ENCODE measurements at places on chromosomes 7 and 10. TPM values are rescaled to one million over a fixed set of nuclear protein-coding genes. Genes with fewer than 3 reads are reported as not detected.
A peak's percentile ranks its signal among the peaks of the same experiment; 100 is the strongest.

- no peak for DNase-seq
- H3K27ac ChIP-seq: no peak overlapping the region
- peak overlapping the region; percentile 78 for H3K4me3 ChIP-seq
- no peaks in the 10 kb centered on the region for H3K36me3 ChIP-seq
Observed at GRCh38 chr7:131105294-131105798, 222.3 kb upstream of the MKLN1 start.

DNA sequence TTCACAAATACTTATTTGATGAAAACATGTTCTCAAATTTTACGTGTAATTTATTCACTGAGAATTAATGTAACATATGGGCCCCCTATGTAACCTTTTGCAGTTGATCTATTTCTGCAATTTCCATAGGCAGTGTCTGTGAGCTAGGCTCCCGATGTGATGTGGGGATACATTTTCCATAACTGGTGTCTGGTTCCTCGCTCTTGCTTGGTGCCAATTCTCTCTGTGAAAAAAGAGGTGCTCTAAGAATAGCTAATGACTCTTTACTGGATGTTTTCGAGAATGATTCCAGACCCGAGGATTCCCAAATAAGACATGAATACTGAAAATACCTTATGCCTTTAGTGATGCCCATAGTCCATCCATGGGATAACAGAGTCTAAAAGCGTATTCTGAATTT is 286.7 kb upstream of the FZD8 start:
- peaks cover 6% of the 10 kb centered on the region for H3K4me1 ChIP-seq
- no peak for DNase-seq
- no peaks in the 10 kb centered on the region for H3K36me3 ChIP-seq
- H3K27ac ChIP-seq: no peak overlapping the region
- no peak overlapping the region for H3K4me3 ChIP-seq

DNA sequence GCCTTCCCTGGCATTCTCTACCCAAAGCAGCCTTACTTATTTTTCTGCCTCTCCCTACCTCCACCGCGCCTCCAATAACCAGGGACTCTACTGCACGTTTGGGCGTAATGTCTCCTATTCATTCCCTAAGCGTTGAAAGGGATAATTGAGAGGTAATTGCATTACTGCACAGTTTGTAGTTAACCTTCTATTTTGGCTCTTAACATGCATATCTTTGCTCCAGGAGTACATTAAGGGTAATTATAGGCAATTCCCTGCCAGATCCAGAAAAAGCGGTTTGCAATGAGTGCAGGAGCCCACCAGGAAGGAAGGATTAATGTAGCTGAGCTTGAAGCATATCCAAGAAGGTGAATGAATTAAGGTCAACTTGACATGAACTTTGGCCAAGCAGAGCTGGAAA is 558.4 kb downstream of the TYW1 start:
- H3K4me1 ChIP-seq: no peaks in the 10 kb centered on the region
- H3K4me3 ChIP-seq: no peak overlapping the region
- no peaks in the 10 kb centered on the region for H3K36me3 ChIP-seq
- DNase-seq: no peak

- H3K4me3 ChIP-seq: no peak overlapping the region
- peaks cover 20% of the 10 kb centered on the region for H3K27me3 ChIP-seq
- DNase-seq: no peak
- peaks cover 3% of the 10 kb centered on the region for H3K4me1 ChIP-seq
- no peaks in the 10 kb centered on the region for H3K36me3 ChIP-seq
- no peak overlapping the region for H3K27ac ChIP-seq
Observed at GRCh38 chr7:32222251-32222900, 152.2 kb upstream of the PDE1C start.

- no peaks in the 10 kb centered on the region for H3K27me3 ChIP-seq
- peaks cover 6% of the 10 kb centered on the region for H3K4me1 ChIP-seq
- no peak for DNase-seq
- H3K4me3 ChIP-seq: no peak overlapping the region
- H3K36me3 ChIP-seq: peaks cover 14% of the 10 kb centered on the region
Observed at GRCh38 chr7:117827862-117828261, 45.4 kb downstream of the CTTNBP2 start.

- peaks cover 81% of the 10 kb centered on the region for H3K27me3 ChIP-seq
- DNase-seq: peak; percentile 74
- H3K36me3 ChIP-seq: peaks cover under 1% of the 10 kb centered on the region
- H3K4me1 ChIP-seq: peaks cover 30% of the 10 kb centered on the region
Observed at GRCh38 chr10:35642035-35642792, at the start of gene FZD8. TSS of gene FZD8 (minus strand) at chr10:35642296. CDS start at chr10:35641429, 867 bp downstream.

- no peaks in the 10 kb centered on the region for H3K27me3 ChIP-seq
- H3K4me1 ChIP-seq: peaks cover 25% of the 10 kb centered on the region
- H3K4me3 ChIP-seq: no peak overlapping the region
- H3K36me3 ChIP-seq: peaks cover 22% of the 10 kb centered on the region
- peak overlapping the region; percentile 0 for H3K27ac ChIP-seq
- DNase-seq: no peak
Observed at GRCh38 chr10:126110489-126111180, 214.3 kb downstream of the FANK1 start.

GRCh38 chr7:16524332-16524731 is 2.3 kb upstream of the LRRC72 start:
- H3K36me3 ChIP-seq: no peaks in the 10 kb centered on the region
- H3K27ac ChIP-seq: no peak overlapping the region
- H3K27me3 ChIP-seq: no peaks in the 10 kb centered on the region
- H3K4me3 ChIP-seq: no peak overlapping the region
- H3K4me1 ChIP-seq: no peaks in the 10 kb centered on the region

DNA sequence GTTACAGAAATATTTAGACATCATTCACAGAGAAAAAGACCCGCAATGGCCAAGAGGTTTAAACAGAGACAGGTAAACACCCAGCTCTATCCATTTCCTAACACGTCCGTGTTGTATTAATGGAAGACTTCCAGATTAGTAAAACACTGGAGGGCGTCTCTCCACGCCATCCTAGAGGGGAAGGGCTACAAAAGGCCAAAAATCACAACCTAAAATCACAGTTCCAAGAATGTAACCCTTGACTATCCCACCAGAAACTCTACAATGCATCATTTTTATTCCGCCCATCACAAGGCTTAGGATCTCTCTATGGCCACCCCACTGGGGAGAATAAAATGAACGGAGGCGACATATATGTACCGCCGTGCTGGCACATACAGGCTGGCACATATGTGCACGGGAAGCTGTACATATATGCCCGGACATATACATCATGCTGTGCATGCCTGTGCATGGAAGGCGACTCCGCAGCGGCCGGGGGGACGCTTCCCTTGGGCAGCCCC is 734 bp downstream of the PCLO start:
- H3K36me3 ChIP-seq: no peaks in the 10 kb centered on the region
- H3K4me3 ChIP-seq: peak overlapping the region; percentile 91
- H3K27me3 ChIP-seq: peaks cover 6% of the 10 kb centered on the region
- peaks cover 17% of the 10 kb centered on the region for H3K4me1 ChIP-seq
- no peak for DNase-seq

GRCh38 chr7:106243893-106244292 is 40.9 kb downstream of the NAMPT start:
- no peak for DNase-seq
- H3K36me3 ChIP-seq: peaks cover 31% of the 10 kb centered on the region
- no peaks in the 10 kb centered on the region for H3K27me3 ChIP-seq
- H3K4me3 ChIP-seq: no peak overlapping the region
- H3K4me1 ChIP-seq: no peaks in the 10 kb centered on the region
- no peak overlapping the region for H3K27ac ChIP-seq

DNA sequence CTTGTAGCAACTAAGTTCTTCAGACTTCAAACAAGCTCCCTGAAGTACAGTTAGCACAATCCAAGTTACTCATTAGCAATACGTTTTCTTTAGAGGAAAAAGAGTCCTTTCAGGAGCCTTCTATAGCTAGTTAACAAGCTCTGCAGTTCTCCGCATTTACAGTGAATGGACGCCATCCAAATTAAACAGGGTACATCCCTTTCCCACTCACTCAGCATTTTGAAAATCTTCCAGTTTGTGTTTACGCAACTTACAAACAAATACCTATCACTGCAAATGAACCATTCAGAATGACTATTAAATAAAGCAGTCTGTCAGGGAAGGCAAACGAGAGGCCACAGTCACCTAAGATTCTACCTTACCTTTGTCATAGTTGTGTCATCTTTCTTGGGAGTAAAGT is 84.5 kb downstream of the RNF32 start:
- peaks cover 4% of the 10 kb centered on the region for H3K4me1 ChIP-seq
- DNase-seq: no peak
- no peak overlapping the region for H3K4me3 ChIP-seq
- no peaks in the 10 kb centered on the region for H3K36me3 ChIP-seq
- peak overlapping the region; percentile 7 for H3K27ac ChIP-seq
- H3K27me3 ChIP-seq: no peaks in the 10 kb centered on the region

- DNase-seq: no peak
- no peak overlapping the region for H3K4me3 ChIP-seq
- H3K27me3 ChIP-seq: no peaks in the 10 kb centered on the region
- H3K27ac ChIP-seq: peak overlapping the region; percentile 87
Observed at GRCh38 chr7:149854611-149855360, 16.6 kb downstream of the ZNF862 start.

- peaks cover 10% of the 10 kb centered on the region for H3K4me1 ChIP-seq
- no peaks in the 10 kb centered on the region for H3K27me3 ChIP-seq
- DNase-seq: no peak
- H3K36me3 ChIP-seq: no peaks in the 10 kb centered on the region
- H3K27ac ChIP-seq: peak overlapping the region; percentile 29
Observed at GRCh38 chr7:120582916-120583315, 275.0 kb downstream of the TSPAN12 start.

GRCh38 chr7:130274983-130275591 is 8.4 kb downstream of the CPA2 start:
- H3K4me1 ChIP-seq: peaks cover 71% of the 10 kb centered on the region
- H3K27me3 ChIP-seq: no peaks in the 10 kb centered on the region
- H3K27ac ChIP-seq: peak overlapping the region; percentile 76
- peak overlapping the region; percentile 90 for H3K4me3 ChIP-seq
- DNase-seq: peak; percentile 16

DNA sequence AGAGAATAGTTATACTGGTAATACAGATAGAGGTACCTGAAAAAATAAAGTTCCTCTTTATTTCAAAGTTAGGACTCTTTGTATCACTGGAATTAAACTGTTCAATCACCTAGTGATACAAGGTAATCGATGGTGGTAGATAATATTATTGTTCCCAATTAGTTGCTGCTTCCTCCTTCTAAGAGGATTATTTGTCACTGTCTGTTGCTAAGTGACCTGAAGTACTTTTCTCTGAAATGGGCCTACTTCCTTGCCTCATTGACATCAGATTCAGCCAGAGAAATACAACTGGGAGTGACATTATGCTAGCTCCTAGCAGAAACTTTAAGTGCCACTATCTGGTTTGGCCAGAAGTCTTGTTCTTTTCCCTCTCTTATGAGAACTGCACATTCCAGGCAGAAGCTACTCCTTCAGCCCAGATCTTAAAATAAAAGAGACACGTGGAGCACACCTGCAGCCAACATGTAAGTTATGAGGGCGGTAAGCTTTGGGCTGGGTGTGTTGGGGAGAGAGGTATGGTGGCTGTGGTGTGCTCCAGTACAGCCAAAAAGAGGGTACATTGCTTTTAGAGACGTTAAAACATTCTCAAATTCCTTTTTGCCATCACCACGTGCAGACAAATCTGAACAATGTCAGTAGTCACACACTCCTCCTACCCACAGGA is 54.8 kb downstream of the MINDY3 start:
- H3K36me3 ChIP-seq: peaks cover 16% of the 10 kb centered on the region
- peaks cover 28% of the 10 kb centered on the region for H3K4me1 ChIP-seq
- no peaks in the 10 kb centered on the region for H3K27me3 ChIP-seq
- H3K4me3 ChIP-seq: no peak overlapping the region
- DNase-seq: no peak

- no peaks in the 10 kb centered on the region for H3K27me3 ChIP-seq
- no peak for DNase-seq
- H3K36me3 ChIP-seq: peaks cover 3% of the 10 kb centered on the region
- no peak overlapping the region for H3K27ac ChIP-seq
- H3K4me1 ChIP-seq: peaks cover 2% of the 10 kb centered on the region
Observed at GRCh38 chr7:128304212-128304611, 39.5 kb downstream of the RBM28 start.

DNA sequence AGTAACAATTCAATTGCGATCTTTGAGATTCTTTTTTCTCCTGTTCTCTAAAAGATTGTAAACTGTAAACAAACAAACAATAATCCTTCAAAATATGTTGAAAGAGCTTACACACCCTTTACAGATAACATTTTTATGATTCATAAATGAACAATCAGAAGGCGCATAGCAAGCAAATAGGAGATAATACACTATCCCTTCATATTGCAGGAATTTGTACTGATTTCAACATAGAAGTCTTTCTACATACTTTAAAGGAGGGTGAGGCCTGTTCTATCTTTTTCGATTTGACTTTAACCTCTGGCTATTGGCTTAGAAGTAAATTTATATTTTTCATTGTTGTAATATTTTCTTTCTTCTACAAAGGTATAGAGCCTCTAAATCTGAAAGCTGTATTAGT is 57.2 kb downstream of the TFEC start:
- H3K27ac ChIP-seq: no peak overlapping the region
- peaks cover 5% of the 10 kb centered on the region for H3K4me1 ChIP-seq
- H3K36me3 ChIP-seq: no peaks in the 10 kb centered on the region
- DNase-seq: no peak

DNA sequence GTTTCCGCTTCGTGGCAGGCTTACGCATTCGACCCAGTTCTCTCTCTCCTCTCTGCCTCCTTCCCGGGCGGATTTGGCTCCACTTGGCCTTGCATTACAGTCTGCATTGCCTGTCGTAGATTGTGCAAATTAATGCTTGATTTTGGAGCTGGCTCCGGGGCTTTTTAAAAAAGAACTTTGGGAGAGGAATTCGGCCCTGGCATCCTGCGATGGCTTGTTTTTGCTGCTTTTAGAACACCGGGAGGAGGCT is 767 bp downstream of the EIF4EBP2 start:
- H3K36me3 ChIP-seq: peaks cover 25% of the 10 kb centered on the region
- DNase-seq: no peak
- H3K4me3 ChIP-seq: peak overlapping the region; percentile 95
- peak overlapping the region; percentile 93 for H3K27ac ChIP-seq

- no peaks in the 10 kb centered on the region for H3K27me3 ChIP-seq
- H3K36me3 ChIP-seq: no peaks in the 10 kb centered on the region
- peaks cover 47% of the 10 kb centered on the region for H3K4me1 ChIP-seq
- H3K4me3 ChIP-seq: no peak overlapping the region
Observed at GRCh38 chr10:3806603-3807002, 21.6 kb upstream of the KLF6 start.

Gene ARHGAP22
- 5.2 TPM for total RNA-seq

Gene TWIST1
- 8.1 TPM for total RNA-seq

Gene PRKG1
- total RNA-seq: 4.4 TPM

Gene SYT15B
- total RNA-seq: 0.16 TPM

Gene THSD7A
- total RNA-seq: 5.5 TPM

Gene VGF
- total RNA-seq: 9.1 TPM

Gene ZP3
- total RNA-seq: not detected

Gene KLF14
- total RNA-seq: not detected

Gene NEURL1
- 1.8 TPM for total RNA-seq

Gene CLRN3
- not detected for total RNA-seq

Gene NRP1
- total RNA-seq: 14.5 TPM

Gene POM121
- total RNA-seq: 68.8 TPM
